Peyer's patch (tissue), 4 donors: ENCODE measurements at places on chromosomes 5 and 9. TPM values are rescaled to one million over a fixed set of nuclear protein-coding genes. Genes with fewer than 3 reads are reported as not detected.

DNA sequence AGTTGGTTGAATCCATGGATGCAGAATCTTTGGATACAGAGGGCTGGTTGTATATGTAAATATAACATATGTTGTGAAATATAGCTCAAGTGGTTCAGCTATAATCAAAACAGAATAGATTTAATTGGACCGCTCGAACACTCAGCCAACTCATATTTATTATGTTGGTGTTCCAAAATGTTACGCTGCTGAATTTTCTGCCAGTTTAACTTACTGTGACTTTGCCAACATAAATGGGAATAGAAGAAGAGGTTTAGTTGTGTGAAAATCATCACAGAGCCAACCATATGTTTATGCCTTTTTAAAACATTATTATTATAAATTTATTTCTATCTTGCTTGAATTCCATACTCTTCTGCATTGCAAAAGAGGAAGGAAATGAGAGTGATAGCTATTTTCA, 178.2 kb upstream of the FBXL7 start:
- DNase-seq, result no peak

DNA sequence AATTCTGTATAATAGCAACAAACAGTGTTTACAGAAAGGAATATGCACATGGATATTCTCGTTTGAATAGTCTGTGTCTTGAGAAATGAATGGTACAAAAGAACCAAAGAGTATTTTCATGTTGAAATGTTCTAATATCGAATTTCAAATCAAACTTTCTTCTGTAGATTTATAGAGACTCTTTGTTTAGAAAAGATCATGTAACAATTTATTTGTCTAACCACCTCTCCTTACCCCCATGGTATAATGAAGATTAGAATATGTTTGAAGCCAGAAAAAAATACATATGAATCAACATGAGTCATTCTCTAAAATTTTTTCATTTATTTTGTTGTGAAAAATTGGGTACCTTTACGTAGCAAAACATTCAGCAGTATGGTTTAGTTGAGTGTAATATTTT, 285.6 kb downstream of the PRR16 start:
- DNase-seq, result no peak

DNA sequence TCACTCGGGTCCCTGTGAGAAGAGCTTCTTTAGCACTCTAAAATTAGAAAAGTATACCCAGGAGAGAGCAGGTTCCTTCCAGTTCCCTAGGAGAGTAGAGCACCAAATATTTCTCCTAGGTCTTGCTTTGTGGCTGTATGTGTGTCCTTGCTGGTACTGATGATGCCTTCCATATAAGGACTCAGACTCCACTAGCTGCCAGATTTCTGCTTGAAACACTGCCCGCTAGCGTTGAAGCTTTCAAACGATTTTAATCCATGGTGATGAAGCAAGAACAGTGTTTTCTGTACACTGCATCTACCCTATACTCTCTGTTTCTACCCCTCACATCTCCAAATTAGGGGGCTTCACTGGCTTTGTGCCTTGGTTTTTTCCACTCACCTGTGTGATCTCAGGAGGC, 2.4 kb upstream of the SMC2 start:
- no peak for DNase-seq

GRCh38 chr9:106970219-106970975, 107.4 kb downstream of the ZNF462 start:
- no peak for DNase-seq

DNA sequence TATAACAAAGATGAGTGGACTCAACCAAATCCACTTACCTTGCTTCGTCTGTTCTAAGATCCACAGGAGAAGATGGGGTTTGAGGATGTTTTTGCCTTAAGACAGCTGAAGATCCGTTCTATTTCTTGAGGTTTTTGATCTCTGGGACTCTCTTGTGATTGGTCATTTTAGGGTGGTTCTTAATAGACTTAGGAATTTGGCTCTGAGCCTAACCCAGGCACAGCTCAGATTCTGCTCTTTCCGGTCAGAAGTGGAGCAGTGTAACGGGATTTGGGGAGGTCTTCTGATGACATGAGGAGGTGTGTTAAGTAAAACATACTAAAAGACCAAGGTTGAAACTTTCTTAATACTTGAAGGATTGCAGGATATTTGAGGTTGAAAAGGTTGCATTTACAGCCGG, 166.9 kb downstream of the DMRT2 start:
- no peak for DNase-seq

GRCh38 chr9:107316795-107317661, 33.9 kb downstream of the RAD23B start:
- DNase-seq, result no peak

GRCh38 chr9:129710169-129710453, 42.7 kb downstream of the PTGES start:
- no peak for DNase-seq

- no peak for DNase-seq
These were observed 7.1 kb upstream of the PDCD6 start for GRCh38 chr5:264338-264737.

GRCh38 chr9:125631391-125632085, 75.5 kb downstream of the MAPKAP1 start:
- DNase-seq, result no peak

GRCh38 chr5:142009886-142010285, 2.9 kb downstream of the GNPDA1 start:
- DNase-seq, result no peak

GRCh38 chr5:6703806-6704205, 9.4 kb upstream of the TENT4A start:
- DNase-seq, result no peak

DNA sequence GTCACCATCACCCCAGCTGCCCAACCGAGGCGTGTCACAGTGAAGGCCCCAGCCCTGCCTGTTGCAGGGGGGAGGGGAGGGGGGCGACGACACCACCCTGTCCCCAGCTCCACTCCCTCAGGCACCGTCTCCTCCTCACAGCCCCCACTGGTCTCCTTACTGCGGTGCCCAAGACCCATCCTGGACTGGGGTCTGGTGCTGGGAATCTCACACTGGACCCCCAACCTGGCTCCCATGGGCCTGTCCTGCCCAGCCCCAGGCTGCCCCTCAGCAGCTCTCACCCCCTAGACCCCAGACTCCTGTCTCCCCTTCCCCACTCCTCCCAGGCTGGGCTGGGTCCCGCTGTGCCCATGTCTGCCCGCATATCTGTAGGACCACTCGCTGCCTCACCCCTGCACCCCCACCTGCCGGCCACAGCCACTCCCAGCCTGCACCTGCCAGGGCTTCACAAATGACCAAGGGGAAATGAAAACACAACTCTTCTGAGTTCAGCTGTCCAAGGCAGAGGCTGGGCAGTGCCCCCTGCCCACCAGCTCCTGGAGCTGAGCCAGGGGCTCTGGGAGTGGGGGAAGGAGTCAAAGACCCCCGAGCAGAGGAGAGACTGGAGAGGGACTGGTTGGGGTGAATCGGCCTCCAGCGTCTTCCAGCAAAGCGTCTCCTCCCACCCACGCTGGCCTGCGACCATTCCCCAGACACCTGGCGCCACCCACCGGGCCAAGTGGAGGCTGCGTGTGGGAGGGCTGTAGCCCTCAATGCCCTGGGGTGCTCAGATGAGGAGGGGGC, 32.6 kb upstream of the EGFL7 start:
- peak; percentile 82 for DNase-seq

DNA sequence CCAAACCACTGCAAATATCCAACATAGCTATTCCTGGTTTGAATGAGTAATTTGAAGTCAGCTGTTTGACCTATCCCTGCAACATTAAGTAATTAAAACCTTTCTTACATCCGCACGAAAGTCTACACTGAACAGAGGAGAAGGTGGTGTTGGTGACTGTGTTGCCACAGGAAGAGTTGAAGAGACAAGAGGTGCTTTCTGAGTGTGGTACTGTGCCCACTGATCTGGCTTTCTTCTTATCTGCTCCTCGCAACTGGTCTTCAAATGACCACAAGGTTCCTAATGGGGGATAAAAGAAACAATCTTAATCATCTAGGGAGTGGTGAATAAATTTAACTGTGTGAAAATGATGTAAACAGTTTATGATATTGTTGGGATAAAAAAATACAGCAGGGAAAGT, 29.4 kb upstream of the PDCL start:
- DNase-seq, result no peak

DNA sequence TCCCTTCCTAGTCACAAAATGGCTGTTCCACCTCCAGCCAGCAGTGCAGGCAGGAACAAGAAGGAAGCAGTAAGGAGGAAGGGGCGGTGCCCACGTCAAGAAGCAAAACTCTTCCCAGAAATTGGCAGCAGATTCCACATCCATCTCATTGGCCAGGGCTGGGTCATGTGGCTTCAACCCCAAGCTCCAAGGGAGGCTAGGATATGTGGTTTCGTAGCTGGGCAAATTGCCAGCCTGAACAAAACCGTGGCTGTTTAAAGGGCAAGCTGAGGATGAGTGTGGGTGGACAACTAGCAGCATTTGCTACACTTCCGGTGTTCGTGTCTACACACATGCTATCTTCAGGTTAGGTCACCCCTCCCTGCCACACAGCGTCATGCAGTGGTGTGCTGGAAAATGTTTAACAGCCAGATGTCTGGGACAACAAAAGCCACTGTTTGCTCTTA, 92.1 kb upstream of the MAP1B start:
- DNase-seq, result no peak

DNA sequence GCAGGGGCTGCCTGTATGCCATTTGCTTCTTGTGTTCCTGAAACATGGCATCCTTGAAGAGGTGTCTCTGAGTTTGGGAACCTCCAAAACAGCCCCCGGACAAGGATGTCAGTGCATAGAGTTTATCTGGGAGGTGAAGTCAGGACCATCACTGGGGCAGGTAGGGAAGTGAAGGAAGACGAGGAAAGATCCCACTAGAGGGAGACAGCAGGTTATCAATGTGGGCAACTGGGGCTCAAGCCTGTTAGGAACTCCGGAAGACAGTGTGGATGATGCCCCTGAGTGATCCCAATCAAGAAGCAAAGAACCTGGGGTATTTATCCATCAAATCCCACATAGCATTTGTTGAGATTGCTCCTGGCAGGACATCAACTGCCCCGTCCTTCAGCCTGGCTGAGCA, 233.1 kb downstream of the AGTPBP1 start:
- no peak for DNase-seq

DNA sequence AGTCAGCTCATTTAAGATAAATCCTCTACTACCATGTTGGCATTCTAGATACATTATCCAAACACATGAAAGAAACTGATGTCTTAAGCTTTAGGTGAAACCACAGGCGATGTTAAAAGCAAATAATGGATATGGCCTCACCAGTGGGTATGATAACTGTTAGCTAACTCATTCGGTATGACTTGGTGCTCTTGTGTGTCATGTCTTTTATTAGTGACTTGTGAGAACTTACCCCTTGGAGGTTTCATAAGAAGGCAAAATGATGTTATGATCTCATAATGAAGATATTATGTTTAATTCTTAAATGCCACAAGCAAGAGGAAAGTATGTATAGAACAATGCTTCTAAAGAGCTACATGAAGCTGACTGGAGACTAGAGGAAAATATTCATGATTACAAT, 1227.0 kb downstream of the EFNA5 start:
- no peak for DNase-seq

DNA sequence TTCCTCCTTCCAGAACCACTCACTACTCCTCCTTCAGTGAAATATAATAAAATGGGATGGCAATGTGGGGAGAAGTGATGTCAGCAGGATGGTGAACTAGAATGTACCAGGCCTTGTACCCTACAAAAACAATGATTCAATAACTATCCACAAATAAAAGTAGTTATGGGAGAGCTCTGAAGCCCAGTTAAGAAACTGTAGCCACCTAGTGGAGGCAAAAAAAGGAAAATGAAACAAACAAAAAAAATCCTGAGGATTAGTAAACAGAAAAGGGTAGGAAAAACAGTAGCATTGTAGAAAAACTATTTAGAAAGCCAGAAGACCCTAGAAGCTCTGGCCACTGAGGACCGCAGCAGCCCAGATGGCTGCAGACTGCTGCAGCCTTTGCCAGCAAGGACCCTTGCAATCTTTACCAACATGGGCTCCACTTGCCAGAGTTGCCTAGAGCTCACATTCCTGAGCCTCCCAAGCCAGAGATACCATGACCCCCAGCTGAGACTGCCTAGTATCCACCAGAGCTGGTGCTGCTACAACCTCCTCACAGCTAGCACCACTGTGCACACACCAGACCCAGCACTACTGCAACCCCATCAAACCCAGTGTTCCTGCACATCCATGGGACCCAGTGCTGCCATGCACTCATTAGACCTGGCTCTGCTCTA, 259.7 kb upstream of the MSX2 start:
- DNase-seq, result no peak

GRCh38 chr9:2271426-2271825, 256.3 kb downstream of the SMARCA2 start:
- DNase-seq, result no peak

GRCh38 chr5:149238540-149238939, 33.1 kb upstream of the AFAP1L1 start:
- no peak for DNase-seq

DNA sequence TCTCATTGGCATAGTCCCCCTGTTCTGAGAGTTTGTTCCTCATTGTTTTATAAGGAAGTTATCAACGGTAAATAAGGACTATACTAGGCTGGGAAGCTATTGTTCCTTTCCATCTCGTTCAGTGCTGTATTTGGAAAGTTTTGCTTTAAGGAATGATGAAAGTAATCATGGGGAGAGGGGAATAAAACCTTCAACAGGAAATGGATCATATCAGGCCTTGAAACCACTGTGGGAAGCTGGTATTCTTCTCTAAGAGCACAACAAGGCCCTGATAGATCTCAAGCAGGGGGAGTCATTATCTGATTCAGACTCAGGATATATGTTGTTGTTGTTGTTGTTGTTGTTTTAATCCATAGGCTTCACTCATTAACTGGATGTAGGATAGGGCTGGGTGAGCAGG, 474.5 kb downstream of the ENC1 start:
- no peak for DNase-seq

DNA sequence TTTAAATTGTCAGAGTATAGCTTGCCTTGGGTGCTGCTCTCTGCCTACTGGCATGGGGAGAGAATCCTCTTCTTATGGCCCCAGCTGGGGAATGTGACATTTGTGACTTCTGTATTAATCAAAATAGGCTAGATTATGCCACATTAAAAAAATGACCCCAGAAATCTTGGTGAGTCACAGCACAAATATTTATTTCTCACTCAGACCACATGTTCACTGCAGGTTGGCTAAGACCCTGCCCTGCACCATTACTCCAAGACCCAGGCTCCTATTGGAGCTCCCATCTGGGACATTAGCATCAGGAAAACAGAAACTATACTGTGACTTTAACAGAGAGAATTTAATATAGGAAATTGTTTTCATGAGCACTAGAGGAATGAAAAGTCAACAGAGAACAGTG, 16.6 kb upstream of the WHRN start:
- no peak for DNase-seq

GRCh38 chr9:99572567-99572966, 249.1 kb upstream of the NR4A3 start:
- DNase-seq, result no peak

GRCh38 chr5:112708103-112708622, 29.5 kb upstream of the APC start:
- DNase-seq, result peak; percentile 25

- DNase-seq, result no peak
These were observed 37.8 kb upstream of the SPDL1 start for GRCh38 chr5:169545762-169546161.

The ZNF367 gene
- 5.1 TPM for total RNA-seq

The ADGRD2 gene
- total RNA-seq, result not detected

The OXCT1 gene
- total RNA-seq, result 19.8 TPM

The CCL27 gene
- not detected for total RNA-seq

The NTNG2 gene
- total RNA-seq, result 1.3 TPM

The HMMR gene
- 1.7 TPM for total RNA-seq

The PTCH1 gene
- total RNA-seq, result 71.0 TPM

The PCDHGA9 gene
- 3.4 TPM for total RNA-seq

The LRRC26 gene
- total RNA-seq, result 37.1 TPM

The C9orf153 gene
- not detected for total RNA-seq

The ZNF484 gene
- 9.8 TPM for total RNA-seq
